ENCODE measurements at places on chromosomes 3 and 15.

GRCh38 chr3:65181391-65181871 lies 493.6 kb upstream of the ADAMTS9 start:
- DNase-seq = no peak

DNA sequence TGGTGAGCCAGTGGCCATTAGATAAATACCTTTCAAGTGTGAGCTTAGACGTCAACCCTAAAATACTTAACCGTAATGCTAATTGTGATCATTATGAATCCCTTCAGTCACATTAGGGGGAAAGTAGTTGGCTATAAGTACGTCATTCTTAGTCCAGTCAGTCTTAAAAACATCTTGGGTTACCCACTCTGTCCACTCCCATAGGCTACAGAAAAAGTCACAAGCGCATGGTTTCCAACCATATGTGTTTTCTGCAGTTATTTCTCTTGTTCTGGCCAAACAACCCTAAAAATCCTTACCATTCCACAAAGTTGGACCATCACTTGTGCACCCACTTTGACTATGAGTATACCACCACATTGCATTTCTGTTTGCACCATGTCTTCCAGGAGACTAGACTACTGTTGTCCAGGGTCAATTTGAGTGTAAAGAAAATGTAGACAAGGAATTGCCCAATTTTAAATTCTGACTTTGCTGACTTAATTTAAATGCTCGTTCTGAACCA lies 3.3 kb downstream of the RPL15 start:
- no peak for DNase-seq

DNA sequence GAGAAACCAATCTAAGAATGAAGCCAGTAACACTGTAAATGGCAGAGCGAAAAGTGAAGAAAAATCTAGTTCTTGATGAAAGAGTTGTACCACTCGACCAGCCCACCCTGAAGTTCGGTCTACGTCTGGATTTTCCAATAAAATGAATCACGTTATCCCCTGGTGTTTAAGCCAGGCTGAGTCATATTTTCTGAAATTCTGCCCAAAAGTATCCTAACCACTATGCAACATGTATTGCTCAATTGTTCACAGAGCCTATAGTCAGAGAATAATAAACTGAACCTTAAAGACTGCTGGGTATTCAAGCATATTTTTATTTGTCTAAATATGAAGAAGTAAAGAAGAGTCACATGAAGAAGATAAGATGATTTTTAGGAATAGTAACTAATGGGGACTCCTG lies 245.7 kb downstream of the FGF12 start:
- no peak for DNase-seq

DNA sequence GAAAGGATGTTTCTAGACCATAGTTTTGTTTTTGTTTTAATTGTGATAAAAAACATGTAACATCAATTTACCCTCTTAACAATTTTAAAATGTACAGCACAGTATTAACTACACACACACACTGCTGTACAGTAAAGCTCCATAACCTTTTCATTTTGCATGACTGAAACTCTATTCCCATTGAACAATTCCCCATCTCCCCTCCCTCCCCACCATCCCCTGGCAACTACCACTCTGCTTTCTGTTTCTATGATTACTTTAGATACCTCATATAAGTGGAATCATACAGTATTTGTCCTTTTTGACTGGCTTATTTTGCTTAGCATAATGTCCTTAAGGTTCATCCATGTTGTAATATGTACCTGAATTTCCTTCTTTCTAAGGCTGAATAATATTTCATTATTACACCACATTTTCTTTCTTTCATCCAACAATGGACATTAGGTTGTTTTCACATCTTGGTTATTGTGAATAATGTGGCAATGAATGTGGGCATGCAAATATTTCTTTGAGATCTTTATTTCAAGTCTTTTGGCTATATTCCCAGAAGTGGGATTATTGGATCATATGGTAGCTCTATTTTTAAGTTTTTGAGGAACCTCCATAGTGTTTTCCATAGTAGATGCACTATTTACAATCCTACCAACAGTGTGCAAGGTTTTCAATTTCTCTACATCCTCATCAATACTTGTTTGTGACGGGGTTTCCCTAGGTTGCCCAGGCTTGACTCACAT lies 10.7 kb downstream of the CHST14 start:
- no peak for DNase-seq

- DNase-seq = no peak
These were observed 1.6 kb upstream of the INTS14 start for GRCh38 chr15:65612616-65612946.

DNA sequence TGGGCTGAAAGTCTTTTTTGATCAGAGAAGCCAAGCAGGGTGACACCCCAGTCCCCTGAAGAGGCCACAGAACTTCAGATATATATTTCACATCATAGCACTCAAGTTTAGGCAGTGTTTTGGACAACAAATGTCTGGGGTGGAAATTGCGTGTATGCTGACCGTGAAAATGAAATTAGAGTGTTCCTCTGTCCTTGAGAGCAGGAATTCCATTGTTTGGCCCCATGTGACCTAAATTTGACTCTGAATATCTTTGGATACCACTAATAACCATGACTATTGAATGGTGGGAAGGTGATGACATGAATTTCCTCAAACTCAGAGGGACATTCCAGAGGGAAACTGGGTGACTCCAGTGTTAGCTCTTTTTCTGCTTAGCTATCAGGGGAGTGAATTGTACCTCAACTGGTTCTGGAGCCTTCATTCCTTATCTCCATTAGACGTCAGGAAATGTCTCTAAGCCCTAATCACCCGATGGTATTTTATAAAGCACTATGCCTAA lies 263.5 kb upstream of the RASGRP1 start:
- DNase-seq = no peak

DNA sequence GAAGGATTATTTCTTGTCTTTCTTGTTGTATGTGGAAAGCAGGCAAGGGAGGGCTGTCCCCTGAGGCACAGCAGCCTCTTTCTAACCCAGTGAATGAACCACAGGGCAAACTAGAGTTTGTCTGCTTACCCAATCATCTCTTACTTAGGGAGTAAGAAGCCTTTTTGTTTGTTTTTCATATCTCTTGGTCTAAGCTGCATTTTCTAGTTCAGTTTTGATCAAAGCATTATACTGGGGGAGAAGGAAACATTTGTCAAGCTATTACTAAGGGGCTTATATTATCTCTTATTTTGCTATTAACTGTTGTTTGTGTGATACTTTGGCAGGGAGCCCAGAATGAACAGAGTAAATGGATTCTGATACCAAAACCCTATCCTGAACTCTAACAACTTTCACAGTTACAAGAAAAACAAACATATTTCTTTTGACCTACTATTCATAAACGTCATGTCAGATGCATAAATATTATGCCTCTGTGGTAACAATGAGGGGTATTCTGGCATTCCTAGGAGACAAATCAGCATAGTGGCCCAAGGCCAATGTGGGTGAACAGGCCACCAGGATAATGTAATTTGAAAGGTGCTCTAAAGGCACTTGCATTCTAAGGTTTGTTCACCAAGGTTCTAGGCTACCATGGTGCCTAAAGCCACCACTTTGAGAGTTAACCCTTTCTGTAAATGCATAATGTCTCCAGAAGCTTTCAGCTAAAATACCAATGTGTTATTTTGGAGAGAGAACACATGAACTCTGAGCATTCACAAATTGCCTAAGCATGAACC lies 271.6 kb upstream of the ZPLD1 start:
- DNase-seq = peak; percentile 4

DNA sequence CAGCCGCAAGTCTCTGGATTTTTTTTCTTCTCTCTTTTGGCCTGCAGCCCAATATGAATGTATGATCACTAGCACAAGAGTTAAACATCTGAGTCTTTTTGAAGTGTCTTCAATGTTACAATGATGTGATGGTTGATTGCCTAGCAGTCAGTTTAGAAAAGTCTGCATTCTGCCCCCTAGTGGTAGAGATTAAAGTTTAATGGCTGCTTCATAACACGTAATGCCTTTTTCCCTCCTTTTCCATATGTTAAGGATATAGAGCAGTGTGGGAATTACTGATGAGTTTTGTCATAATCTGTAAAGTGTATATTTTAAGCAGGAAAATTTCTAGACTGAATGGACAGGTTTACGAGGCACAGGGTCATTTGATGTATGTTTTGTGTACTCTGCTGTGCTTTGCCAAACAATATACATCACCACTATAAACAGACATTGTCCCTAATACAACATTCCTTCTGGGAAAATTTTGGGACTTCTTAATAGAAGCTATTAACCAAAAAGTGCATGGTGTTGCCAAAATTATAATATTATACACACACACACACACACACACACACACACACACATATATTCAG lies 1038.5 kb upstream of the NR2F2 start:
- DNase-seq = no peak

GRCh38 chr15:99441871-99442251 lies 123.9 kb upstream of the MEF2A start:
- DNase-seq = no peak

DNA sequence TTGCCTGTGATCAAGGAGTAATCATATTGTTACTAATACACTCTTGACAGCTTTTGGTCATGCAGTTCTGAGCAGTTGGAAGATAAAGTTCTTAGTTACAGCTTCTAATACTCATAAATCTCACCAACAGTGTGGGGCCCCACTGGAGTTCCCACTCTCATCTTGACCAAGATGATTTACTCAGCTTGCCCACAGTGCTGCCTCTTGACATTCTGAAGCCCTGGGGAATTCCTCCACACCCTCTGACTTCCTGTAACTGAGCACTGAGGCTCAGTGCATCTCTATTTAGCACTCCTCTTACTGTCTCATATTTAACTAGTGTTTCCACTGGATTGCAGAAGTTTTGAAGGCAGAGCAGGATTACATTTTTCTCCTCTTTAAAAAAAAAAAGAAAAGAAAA lies 1.9 kb upstream of the ARL6IP5 start:
- DNase-seq = no peak

GRCh38 chr3:1578124-1578806 lies 485.4 kb downstream of the CNTN6 start:
- no peak for DNase-seq

GRCh38 chr3:115401298-115401697 lies 222.0 kb upstream of the GAP43 start:
- no peak for DNase-seq

GRCh38 chr15:58987491-58988005 lies at the start of gene RNF111:
Gene RNF111 (plus strand): TSS chr15:58987663. CDS start chr15:59030823, 43,160 bp downstream.
- peak; percentile 72 for DNase-seq

DNA sequence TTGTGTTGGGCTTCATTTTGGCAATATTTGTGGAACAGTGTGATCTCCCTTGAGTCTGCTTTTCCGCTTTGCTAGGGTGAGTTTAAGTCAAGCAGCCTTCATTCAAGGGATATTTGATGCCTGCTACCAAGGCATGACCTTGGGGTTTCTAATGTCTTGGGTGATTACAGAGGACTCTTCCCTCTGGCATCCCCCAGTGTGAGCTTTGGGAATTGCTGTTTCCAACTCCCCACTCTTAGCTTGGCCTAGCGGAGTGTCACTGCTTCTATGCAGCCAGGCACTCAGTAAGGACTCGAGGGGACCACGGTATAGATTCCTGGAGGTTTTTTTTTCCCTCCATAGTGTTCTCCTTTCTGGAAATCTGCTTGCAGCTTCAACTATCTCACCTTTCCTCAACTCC lies 21.1 kb downstream of the GCNT3 start:
- DNase-seq = no peak

- peak; percentile 15 for DNase-seq
These were observed 325.8 kb upstream of the IGF1R start for GRCh38 chr15:98322581-98322980.

DNA sequence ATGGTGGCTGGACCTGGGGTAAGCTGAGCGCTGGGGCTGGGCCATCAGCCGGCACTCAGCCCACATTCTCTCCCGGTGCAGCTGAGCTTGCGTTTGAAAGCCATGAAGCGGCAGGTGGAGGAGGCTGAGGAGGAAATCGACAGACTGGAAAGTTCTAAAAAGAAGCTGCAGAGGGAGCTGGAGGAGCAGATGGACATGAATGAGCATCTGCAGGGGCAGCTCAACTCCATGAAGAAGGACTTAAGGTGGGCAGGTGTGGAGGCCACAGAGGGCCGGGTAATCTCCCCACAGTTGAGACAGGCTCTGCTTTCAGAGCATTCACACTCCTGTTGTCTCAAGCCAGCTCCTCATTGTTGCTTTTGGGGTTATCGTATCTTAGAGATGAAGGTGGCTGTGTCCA lies 45.7 kb upstream of the MYZAP start:
- no peak for DNase-seq

DNA sequence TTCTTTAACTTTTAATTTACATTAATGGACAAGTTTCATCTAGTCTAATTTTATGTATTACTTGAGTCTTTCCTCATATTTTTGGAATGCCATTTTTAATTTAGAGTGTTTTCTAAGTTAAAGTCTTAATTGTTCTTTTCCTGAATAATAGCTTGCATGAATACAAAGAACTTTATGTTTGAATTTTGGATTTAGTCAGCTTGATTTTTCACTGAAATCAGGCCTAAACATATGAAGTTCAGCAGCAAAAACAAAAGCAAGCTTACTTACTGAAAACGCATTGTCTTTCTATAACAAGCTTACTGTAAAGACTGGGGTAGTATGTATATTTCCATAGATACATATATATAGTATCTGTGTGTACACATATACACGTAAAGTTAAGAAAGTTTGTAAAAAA lies 126.0 kb downstream of the ZBTB20 start:
- DNase-seq = no peak

DNA sequence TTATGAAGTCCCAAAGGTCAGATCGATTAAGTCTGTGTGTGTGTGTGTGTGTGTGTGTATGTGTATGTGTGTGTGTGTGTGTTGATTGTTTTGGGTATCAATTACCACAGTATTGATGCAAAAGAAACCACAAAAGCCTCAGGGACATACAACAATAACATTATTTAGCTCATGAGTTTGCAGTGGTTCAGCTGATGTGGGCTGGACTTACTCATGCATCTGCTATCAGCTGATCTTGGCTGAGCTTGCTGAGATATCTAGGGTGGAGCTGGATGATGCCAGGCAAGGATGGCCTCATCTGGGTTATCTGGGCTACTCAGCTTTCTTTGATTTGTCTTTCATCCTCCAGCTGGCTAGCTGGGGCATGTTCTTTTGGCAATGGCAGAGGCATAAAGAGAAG lies 82.4 kb upstream of the PRR23C start:
- no peak for DNase-seq

DNA sequence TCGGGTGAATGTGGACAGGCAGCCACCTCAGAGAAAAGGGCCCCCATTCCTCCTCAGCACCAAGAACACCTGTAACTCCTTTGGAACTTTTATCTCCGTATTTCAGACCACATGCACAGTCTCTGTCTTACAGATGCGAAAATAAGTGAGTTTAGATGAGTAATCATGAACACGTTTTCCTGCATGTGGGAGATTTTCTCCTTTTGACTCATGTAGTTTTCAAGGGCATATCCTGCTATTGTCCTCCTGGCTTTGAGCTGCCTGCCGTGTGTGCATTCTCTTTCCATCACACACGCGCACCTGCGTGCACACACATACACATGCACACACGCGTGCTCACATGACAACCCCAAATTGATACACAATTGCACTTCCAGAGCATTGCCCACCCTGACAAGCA lies 239.2 kb downstream of the GABRG3 start:
- no peak for DNase-seq

- DNase-seq = no peak
These were observed 124.7 kb upstream of the RAD18 start for GRCh38 chr3:9087831-9088413.

- no peak for DNase-seq
These were observed 167.9 kb downstream of the FMN1 start for GRCh38 chr15:33026614-33027013.
